ENCODE measurements at places on chromosomes 5 and 9.

- H3K36me3 ChIP-seq = no peaks in the 10 kb centered on the region
- H3K4me1 ChIP-seq = peaks cover 23% of the 10 kb centered on the region
- DNase-seq = peak; percentile 99
- H3K27me3 ChIP-seq = no peaks in the 10 kb centered on the region
Observed at GRCh38 chr5:43040287-43041098, at the start of gene ANXA2R. ANXA2R (minus strand) TSS chr5:43040319; CDS start chr5:43040046, 273 bp downstream.

GRCh38 chr5:54491326-54491725, 26.2 kb upstream of the SNX18 start:
- no peaks in the 10 kb centered on the region for H3K4me1 ChIP-seq
- no peaks in the 10 kb centered on the region for H3K36me3 ChIP-seq
- H3K4me3 ChIP-seq = no peak overlapping the region
- no peak overlapping the region for H3K27ac ChIP-seq
- no peaks in the 10 kb centered on the region for H3K27me3 ChIP-seq

GRCh38 chr9:71638627-71639026, 129.7 kb downstream of the CEMIP2 start:
- H3K36me3 ChIP-seq = no peaks in the 10 kb centered on the region
- no peak overlapping the region for H3K27ac ChIP-seq
- H3K4me3 ChIP-seq = no peak overlapping the region
- H3K27me3 ChIP-seq = no peaks in the 10 kb centered on the region
- DNase-seq = no peak

- no peak overlapping the region for H3K4me3 ChIP-seq
- H3K27me3 ChIP-seq = no peaks in the 10 kb centered on the region
- H3K27ac ChIP-seq = no peak overlapping the region
- peak; percentile 91 for DNase-seq
- H3K4me1 ChIP-seq = peaks cover 15% of the 10 kb centered on the region
Observed at GRCh38 chr5:177370488-177371119, 12.9 kb downstream of the RGS14 start.

- DNase-seq = peak; percentile 62
- H3K4me3 ChIP-seq = no peak overlapping the region
Observed at GRCh38 chr9:128764361-128764760, 7.4 kb downstream of the ZER1 start.

DNA sequence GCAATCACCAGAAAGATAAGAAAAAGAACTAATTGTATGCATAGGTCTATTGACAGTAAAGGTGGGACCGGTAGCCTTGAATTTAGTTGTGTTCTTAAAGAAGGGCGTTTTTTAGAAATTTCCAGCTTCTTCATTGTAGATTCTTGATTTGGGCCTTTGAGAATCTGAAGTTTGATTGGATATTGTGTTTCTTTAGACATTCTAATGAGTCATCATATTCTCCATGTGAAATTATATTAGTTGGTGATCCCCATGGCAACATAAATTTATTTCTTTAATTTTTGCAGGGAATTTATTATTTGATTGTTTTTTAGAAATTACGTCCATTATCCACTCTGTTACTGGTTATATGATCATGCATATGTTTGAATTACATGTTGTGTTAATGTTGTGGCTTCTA, 63.6 kb downstream of the MAN2A1 start:
- no peak overlapping the region for H3K4me3 ChIP-seq
- H3K36me3 ChIP-seq = no peaks in the 10 kb centered on the region
- H3K4me1 ChIP-seq = no peaks in the 10 kb centered on the region
- H3K27ac ChIP-seq = no peak overlapping the region

- H3K4me1 ChIP-seq = peaks cover 88% of the 10 kb centered on the region
- H3K36me3 ChIP-seq = no peaks in the 10 kb centered on the region
- no peak for DNase-seq
- peak overlapping the region; percentile 73 for H3K27ac ChIP-seq
- H3K27me3 ChIP-seq = no peaks in the 10 kb centered on the region
Observed at GRCh38 chr5:148833122-148833521, 6.7 kb downstream of the ADRB2 start.

DNA sequence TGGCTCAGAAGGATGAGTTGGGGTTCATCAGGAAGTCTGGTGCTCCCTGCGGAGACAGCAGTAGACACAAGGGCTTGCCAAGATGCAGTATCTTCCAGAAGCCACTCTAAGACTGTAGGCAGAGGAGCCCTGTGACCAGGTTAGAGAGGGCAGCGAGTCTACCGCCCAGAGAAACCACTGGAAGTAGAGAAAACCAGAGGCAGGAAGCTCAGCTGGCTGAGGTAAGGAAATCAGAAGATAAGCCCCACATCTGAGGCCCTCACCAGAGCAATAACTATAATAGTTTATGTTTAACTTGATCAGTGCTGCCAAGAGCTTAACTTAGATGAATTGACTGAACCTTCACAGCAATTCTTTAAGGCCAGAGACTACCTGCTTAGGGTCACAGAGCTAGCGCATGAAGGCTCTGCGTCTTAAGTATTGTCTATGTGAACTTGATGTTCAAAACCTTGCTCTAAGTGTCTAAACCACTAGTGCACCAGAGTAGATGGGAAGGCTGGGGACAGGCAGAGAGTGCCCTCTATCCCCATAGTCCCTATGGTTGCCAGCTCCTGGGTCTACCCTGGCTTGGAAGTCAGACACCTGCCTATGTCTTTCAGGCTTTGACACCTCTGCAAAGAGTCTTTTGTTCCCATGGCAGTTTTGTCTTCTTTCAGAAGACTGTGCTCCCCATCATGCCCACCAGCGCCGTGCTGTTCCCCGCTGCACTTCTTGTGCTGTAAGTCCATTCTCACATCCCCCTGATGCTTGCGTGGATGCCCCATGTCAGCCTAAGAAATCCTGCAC, 228.2 kb upstream of the KLF4 start:
- no peaks in the 10 kb centered on the region for H3K4me1 ChIP-seq
- no peak overlapping the region for H3K4me3 ChIP-seq
- H3K36me3 ChIP-seq = no peaks in the 10 kb centered on the region
- no peak overlapping the region for H3K27ac ChIP-seq
- DNase-seq = no peak

GRCh38 chr5:6311568-6312501, 66.5 kb downstream of the MED10 start:
- no peak for DNase-seq
- H3K27ac ChIP-seq = no peak overlapping the region
- H3K27me3 ChIP-seq = no peaks in the 10 kb centered on the region
- no peak overlapping the region for H3K4me3 ChIP-seq
- H3K4me1 ChIP-seq = no peaks in the 10 kb centered on the region
- H3K36me3 ChIP-seq = no peaks in the 10 kb centered on the region

- no peak overlapping the region for H3K27ac ChIP-seq
- no peak for DNase-seq
- H3K4me3 ChIP-seq = no peak overlapping the region
- H3K36me3 ChIP-seq = no peaks in the 10 kb centered on the region
- no peaks in the 10 kb centered on the region for H3K4me1 ChIP-seq
Observed at GRCh38 chr9:76835571-76836283, 70.2 kb downstream of the PRUNE2 start.

DNA sequence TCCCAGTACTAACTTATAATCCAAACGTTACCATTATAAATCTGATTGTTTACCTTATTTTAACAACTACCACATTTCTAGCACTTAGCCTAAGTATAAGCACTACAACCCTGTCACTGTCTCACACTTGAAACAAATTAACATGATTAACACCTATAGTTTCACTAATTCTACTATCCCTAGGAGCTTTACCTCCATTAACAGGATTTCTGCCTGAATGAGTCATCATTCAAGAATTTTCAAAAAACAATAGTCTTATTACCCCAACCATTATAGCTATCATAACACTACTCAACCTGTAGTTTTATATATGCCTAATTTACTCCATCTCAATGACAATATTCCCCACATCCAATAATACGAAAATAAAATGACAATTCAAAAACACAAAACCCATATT, 89.6 kb downstream of the INSL6 start:
- H3K4me3 ChIP-seq = no peak overlapping the region
- no peaks in the 10 kb centered on the region for H3K4me1 ChIP-seq
- H3K36me3 ChIP-seq = peaks cover 4% of the 10 kb centered on the region
- H3K27ac ChIP-seq = no peak overlapping the region
- H3K27me3 ChIP-seq = no peaks in the 10 kb centered on the region
- no peak for DNase-seq

GRCh38 chr9:13642646-13643045, 363.2 kb upstream of the MPDZ start:
- no peak overlapping the region for H3K27ac ChIP-seq
- H3K4me1 ChIP-seq = peaks cover 15% of the 10 kb centered on the region
- no peaks in the 10 kb centered on the region for H3K36me3 ChIP-seq
- no peak overlapping the region for H3K4me3 ChIP-seq

GRCh38 chr9:108746864-108747263, 108.9 kb downstream of the ACTL7B start:
- H3K27me3 ChIP-seq = no peaks in the 10 kb centered on the region
- no peak for DNase-seq

GRCh38 chr5:103411711-103412110, 150.9 kb downstream of the NUDT12 start:
- no peaks in the 10 kb centered on the region for H3K27me3 ChIP-seq
- no peak overlapping the region for H3K4me3 ChIP-seq
- H3K4me1 ChIP-seq = peaks cover 16% of the 10 kb centered on the region
- no peak overlapping the region for H3K27ac ChIP-seq
- DNase-seq = no peak

GRCh38 chr5:179315356-179315890, 29.8 kb downstream of the ADAMTS2 start:
- H3K36me3 ChIP-seq = no peaks in the 10 kb centered on the region
- no peaks in the 10 kb centered on the region for H3K27me3 ChIP-seq
- no peak overlapping the region for H3K27ac ChIP-seq

GRCh38 chr5:172667786-172668593, 26.9 kb downstream of the NEURL1B start:
- H3K27me3 ChIP-seq = no peaks in the 10 kb centered on the region
- no peaks in the 10 kb centered on the region for H3K36me3 ChIP-seq
- H3K4me3 ChIP-seq = no peak overlapping the region
- H3K27ac ChIP-seq = no peak overlapping the region
- H3K4me1 ChIP-seq = no peaks in the 10 kb centered on the region
- no peak for DNase-seq

DNA sequence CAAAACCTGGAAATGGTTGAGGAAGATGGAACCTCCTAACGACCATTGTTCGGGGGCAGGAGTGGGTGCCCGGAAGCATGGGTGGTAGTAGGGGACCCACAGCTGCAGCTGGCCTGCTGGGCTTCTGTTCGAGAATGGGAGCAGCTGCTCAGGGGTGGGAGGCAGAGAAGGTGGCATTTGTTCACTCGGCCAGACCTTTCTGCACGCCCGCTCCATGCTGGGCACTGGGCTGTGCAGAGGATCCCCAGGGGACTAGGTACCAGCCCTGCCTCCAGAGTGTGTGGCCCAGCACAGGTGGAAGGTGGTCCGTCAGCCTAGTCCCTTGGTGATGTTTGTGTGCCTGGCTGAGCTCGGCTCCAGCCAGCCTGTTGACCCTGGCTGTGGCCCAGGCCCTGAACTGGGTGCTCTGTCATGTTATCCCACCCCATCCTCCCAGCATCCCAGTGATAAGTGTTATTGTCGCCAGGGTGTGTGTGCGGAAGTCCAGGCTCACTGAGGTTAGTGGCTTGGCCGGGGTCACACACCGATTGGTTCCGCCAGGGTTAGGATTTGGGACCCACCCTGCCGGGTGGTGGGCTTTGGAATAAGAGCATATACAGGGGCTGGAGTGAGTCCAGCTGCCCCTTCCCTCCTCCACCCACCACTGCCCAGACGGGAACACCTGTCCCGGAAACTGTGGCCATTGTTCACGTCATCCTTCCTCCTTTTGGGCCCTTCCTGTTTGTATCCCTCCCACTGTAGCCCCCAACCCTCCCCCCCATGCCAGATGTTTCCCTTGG, 4.8 kb downstream of the N4BP3 start:
- DNase-seq = peak; percentile 72
- H3K27me3 ChIP-seq = no peaks in the 10 kb centered on the region
- no peaks in the 10 kb centered on the region for H3K36me3 ChIP-seq
- peaks cover 90% of the 10 kb centered on the region for H3K4me1 ChIP-seq

- H3K36me3 ChIP-seq = no peaks in the 10 kb centered on the region
- peak; percentile 51 for DNase-seq
- no peaks in the 10 kb centered on the region for H3K27me3 ChIP-seq
- H3K27ac ChIP-seq = no peak overlapping the region
- peak overlapping the region; percentile 87 for H3K4me3 ChIP-seq
Observed at GRCh38 chr5:108749128-108749861, 1.6 kb downstream of the FER start.

GRCh38 chr5:153952057-153952456, 86.7 kb downstream of the FAM114A2 start:
- no peak overlapping the region for H3K27ac ChIP-seq
- H3K4me1 ChIP-seq = no peaks in the 10 kb centered on the region
- H3K36me3 ChIP-seq = no peaks in the 10 kb centered on the region

- DNase-seq = no peak
- H3K4me3 ChIP-seq = no peak overlapping the region
- H3K4me1 ChIP-seq = no peaks in the 10 kb centered on the region
- H3K27me3 ChIP-seq = no peaks in the 10 kb centered on the region
- H3K36me3 ChIP-seq = no peaks in the 10 kb centered on the region
Observed at GRCh38 chr5:59725392-59725767, 168.1 kb downstream of the PDE4D start.

GRCh38 chr5:145362266-145362665, 472.9 kb downstream of the PRELID2 start:
- DNase-seq = no peak
- no peak overlapping the region for H3K27ac ChIP-seq
- H3K4me1 ChIP-seq = no peaks in the 10 kb centered on the region
- H3K4me3 ChIP-seq = no peak overlapping the region

GRCh38 chr9:113205432-113205831, 15.6 kb downstream of the FKBP15 start:
- no peak overlapping the region for H3K4me3 ChIP-seq
- no peak for DNase-seq
- peaks cover 64% of the 10 kb centered on the region for H3K36me3 ChIP-seq
- no peak overlapping the region for H3K27ac ChIP-seq
- no peaks in the 10 kb centered on the region for H3K27me3 ChIP-seq
- peaks cover 19% of the 10 kb centered on the region for H3K4me1 ChIP-seq

GRCh38 chr9:97480749-97481148, 20.7 kb upstream of the TMOD1 start:
- H3K4me3 ChIP-seq = no peak overlapping the region
- H3K4me1 ChIP-seq = no peaks in the 10 kb centered on the region
- no peaks in the 10 kb centered on the region for H3K27me3 ChIP-seq
- no peak overlapping the region for H3K27ac ChIP-seq
- H3K36me3 ChIP-seq = peaks cover 81% of the 10 kb centered on the region

DNA sequence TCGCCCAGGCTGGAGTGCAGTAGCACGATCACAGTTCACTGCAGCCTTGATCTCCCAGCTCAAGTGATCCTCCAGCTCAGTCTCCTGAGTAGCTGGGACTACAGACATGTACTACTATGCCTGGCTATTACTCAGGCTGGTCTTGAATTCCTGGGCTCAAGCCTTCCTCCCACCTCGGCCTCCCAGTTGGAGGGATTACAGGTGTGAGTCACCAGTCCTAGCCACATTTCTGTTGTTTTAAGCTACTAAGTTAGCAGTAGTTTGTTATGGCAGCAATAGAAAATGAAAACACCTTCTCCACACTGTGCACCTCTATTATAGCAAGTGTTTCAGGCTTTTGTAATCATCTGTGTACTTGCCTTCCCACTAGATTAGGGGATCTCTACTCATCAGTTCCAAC, 588.9 kb upstream of the TLE4 start:
- no peak for DNase-seq
- no peaks in the 10 kb centered on the region for H3K4me1 ChIP-seq
- H3K27ac ChIP-seq = no peak overlapping the region
- no peaks in the 10 kb centered on the region for H3K27me3 ChIP-seq
